ENCODE measurements at places on chromosomes 2 and 18. TPM values are rescaled to one million over a fixed set of nuclear protein-coding genes. Genes with fewer than 3 reads are reported as not detected.
A peak's percentile ranks its signal among the peaks of the same experiment; 100 is the strongest.

WDPCP gene
- 8.3 TPM for total RNA-seq

ZNF521 gene
- 17.4 TPM for total RNA-seq

RFX8 gene
- not detected for total RNA-seq

POMC gene
- 2.9 TPM for total RNA-seq

SLC5A7 gene
- 0.26 TPM for total RNA-seq

CTAGE1 gene
- total RNA-seq: not detected

VAPA gene
- total RNA-seq: 58.7 TPM

GRP gene
- not detected for total RNA-seq

MEP1B gene
- not detected for total RNA-seq

IL37 gene
- total RNA-seq: not detected

ACVR1C gene
- 6.6 TPM for total RNA-seq

DNA sequence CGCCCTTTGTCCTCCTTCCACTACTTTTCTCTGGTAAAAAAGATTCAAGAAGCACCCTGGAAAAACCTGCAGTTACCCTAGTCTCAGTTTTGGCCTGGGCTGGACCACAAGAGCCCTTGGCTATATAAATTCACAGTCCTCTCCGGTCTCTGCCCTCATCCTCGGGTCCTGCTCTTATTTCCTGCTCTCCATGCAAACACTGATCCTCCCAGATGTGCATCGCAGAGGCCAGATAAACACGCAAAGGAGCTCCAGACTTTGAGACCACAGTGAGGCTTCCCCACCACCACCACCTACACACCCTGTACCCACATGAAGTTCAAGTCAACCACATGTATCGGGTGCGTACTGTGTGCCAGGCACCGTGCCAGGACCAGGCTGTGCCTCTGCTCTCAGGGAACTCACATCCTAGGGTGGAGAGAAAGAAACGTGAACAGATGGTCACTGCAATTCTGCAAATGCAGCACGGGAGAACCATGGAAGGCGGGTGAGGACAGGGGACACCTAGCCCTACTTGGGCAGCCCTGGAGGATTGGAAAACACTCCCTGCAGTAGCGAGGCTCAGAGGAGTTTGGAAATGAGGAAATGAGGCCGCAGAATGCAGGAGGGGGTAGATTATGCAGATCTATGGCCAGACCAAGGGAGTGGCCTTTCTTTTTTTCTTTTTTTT lies 7.4 kb downstream of the CTDSP1 start:
- no peak overlapping the region for H3K4me3 ChIP-seq
- H3K27me3 ChIP-seq: no peaks in the 10 kb centered on the region
- H3K4me1 ChIP-seq: peaks cover 42% of the 10 kb centered on the region
- peaks cover 12% of the 10 kb centered on the region for H3K36me3 ChIP-seq
- peak overlapping the region; percentile 83 for H3K27ac ChIP-seq
- DNase-seq: peak; percentile 81

GRCh38 chr2:31446848-31447247 lies 32.3 kb upstream of the XDH start:
- no peaks in the 10 kb centered on the region for H3K36me3 ChIP-seq
- DNase-seq: no peak
- H3K4me1 ChIP-seq: no peaks in the 10 kb centered on the region
- H3K27ac ChIP-seq: no peak overlapping the region
- no peak overlapping the region for H3K4me3 ChIP-seq

DNA sequence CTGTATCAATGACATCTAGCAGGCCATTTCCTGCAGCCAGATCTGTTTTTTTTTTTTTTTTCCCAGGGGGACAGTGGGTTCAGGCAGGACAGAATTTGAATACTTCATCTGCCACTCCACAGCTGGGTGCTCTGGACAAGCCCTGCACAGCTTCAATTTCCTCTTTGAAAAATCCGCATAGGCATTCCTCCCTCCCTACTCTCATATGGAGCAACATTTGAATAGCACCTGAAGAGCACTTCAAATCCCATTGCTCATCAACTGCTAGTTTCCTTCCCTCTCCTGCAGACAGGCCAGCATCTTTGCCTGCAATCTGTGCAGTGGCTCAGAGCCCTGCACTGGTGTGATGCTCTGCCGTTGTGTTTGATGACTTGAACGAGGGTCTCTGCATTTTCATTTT lies 326.3 kb downstream of the TSN start:
- H3K27ac ChIP-seq: no peak overlapping the region
- DNase-seq: no peak
- H3K4me3 ChIP-seq: no peak overlapping the region
- H3K36me3 ChIP-seq: no peaks in the 10 kb centered on the region

GRCh38 chr2:134459706-134460406 lies 206.0 kb downstream of the MGAT5 start:
- no peak overlapping the region for H3K4me3 ChIP-seq
- peaks cover 17% of the 10 kb centered on the region for H3K4me1 ChIP-seq
- peak overlapping the region; percentile 27 for H3K27ac ChIP-seq
- H3K36me3 ChIP-seq: no peaks in the 10 kb centered on the region

DNA sequence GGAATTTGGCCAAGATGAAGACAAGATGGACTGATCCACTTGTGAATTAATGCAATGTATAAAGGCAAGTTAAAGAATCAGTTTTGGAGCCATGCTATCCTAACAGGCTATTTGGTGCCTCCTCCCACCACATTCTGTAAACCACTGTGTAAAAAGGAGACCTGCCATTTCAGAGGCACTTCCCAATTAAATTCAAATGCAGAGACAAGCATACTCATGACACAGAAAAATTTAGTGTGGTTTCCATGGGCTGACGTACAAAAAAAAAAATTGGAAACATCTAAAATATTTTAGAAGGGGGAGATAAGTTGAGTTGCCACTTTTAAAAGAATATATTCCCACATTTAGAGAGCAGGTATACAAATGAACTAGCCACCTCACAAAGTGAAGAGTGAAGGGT lies 112.1 kb downstream of the TCF4 start:
- no peak for DNase-seq
- no peaks in the 10 kb centered on the region for H3K27me3 ChIP-seq
- H3K27ac ChIP-seq: no peak overlapping the region
- H3K4me3 ChIP-seq: no peak overlapping the region
- no peaks in the 10 kb centered on the region for H3K4me1 ChIP-seq

DNA sequence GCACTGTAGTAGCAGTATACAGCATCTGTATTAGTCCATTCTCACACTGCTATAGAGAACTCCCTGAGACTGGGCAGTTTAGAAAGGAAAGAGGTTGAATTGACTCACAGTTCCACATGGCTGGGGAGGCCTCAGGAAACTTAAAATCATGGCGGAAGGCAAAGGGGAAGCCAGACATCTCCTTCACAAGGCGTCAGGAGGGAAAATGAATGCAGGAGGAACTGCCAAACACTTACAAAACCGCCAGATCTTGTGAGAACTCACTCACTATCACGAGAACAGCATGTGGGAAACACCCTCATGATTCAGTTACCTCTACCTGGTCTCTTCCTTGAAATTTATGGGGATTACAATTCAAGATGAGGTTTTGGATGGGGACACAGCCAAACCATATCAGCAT lies 25.4 kb downstream of the MAP4K4 start:
- no peak for DNase-seq
- no peaks in the 10 kb centered on the region for H3K36me3 ChIP-seq
- H3K4me1 ChIP-seq: no peaks in the 10 kb centered on the region
- H3K4me3 ChIP-seq: no peak overlapping the region
- no peaks in the 10 kb centered on the region for H3K27me3 ChIP-seq

GRCh38 chr2:201196003-201196402 lies 13.1 kb downstream of the CASP10 start:
- H3K27me3 ChIP-seq: no peaks in the 10 kb centered on the region
- H3K27ac ChIP-seq: no peak overlapping the region
- peaks cover 10% of the 10 kb centered on the region for H3K36me3 ChIP-seq
- H3K4me3 ChIP-seq: no peak overlapping the region
- no peak for DNase-seq
- H3K4me1 ChIP-seq: no peaks in the 10 kb centered on the region

GRCh38 chr2:75311993-75312392 lies 112.7 kb upstream of the TACR1 start:
- DNase-seq: no peak
- no peak overlapping the region for H3K27ac ChIP-seq
- H3K4me3 ChIP-seq: no peak overlapping the region
- H3K4me1 ChIP-seq: no peaks in the 10 kb centered on the region
- H3K27me3 ChIP-seq: no peaks in the 10 kb centered on the region

DNA sequence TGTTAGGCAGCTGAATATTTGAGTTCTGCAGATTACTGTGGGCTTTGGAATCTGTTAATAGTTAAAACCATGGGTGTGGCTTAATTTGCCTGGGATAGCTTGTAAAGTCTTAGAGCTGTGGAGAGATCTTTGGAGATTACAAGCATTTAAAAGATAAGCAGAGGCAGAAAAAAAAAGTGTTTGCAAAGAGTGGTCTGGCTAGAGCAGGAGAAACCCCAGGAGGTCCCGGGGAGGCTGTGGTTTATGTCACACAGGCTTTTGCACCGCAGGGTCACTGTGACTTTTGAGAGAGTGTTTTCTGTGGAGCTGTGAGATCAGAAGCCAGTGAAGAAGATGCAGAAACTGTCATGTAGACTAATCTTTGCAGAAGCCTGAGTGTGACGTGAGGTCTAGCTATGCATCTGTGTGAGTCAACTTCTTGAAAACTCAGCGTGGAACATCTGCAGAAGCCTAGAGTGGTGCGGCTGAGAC lies 49.0 kb downstream of the SETBP1 start:
- no peaks in the 10 kb centered on the region for H3K27me3 ChIP-seq
- H3K4me1 ChIP-seq: peaks cover 60% of the 10 kb centered on the region
- H3K36me3 ChIP-seq: no peaks in the 10 kb centered on the region
- no peak for DNase-seq
- no peak overlapping the region for H3K4me3 ChIP-seq
- H3K27ac ChIP-seq: no peak overlapping the region

GRCh38 chr2:67625178-67625577 lies 228.0 kb downstream of the ETAA1 start:
- no peak for DNase-seq
- no peak overlapping the region for H3K4me3 ChIP-seq
- no peak overlapping the region for H3K27ac ChIP-seq
- H3K36me3 ChIP-seq: no peaks in the 10 kb centered on the region

DNA sequence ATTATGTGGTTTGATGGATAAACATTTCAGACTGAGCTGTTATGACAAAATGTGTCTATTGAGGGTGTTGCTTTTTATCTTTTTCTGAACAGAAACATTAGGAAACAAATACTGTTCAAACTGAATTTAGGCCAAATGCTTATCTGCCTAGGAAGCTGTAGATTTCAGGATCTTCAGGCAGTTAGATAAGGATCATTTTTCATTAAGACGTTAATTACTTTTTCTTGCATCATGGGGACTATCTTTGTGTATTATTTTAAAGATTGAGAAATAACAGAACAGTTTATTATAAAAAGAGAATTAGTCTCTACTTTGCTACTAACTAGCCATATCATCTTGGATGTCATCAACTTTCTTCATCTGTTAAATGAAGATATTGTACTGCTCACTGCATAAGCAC lies 107.5 kb downstream of the TTC27 start:
- H3K27me3 ChIP-seq: no peaks in the 10 kb centered on the region
- peaks cover 4% of the 10 kb centered on the region for H3K36me3 ChIP-seq
- no peak overlapping the region for H3K27ac ChIP-seq
- H3K4me1 ChIP-seq: no peaks in the 10 kb centered on the region

- H3K27ac ChIP-seq: no peak overlapping the region
- no peak overlapping the region for H3K4me3 ChIP-seq
- H3K27me3 ChIP-seq: no peaks in the 10 kb centered on the region
- peak; percentile 35 for DNase-seq
Measured at GRCh38 chr18:44859751-44860439, 179.2 kb downstream of the SETBP1 start.

- H3K27me3 ChIP-seq: no peaks in the 10 kb centered on the region
- no peak overlapping the region for H3K4me3 ChIP-seq
Measured at GRCh38 chr2:88582030-88582429, 45.2 kb downstream of the EIF2AK3 start.

GRCh38 chr2:136386046-136386445 lies 268.1 kb upstream of the CXCR4 start:
- no peak overlapping the region for H3K27ac ChIP-seq
- no peaks in the 10 kb centered on the region for H3K4me1 ChIP-seq
- no peak overlapping the region for H3K4me3 ChIP-seq
- H3K27me3 ChIP-seq: no peaks in the 10 kb centered on the region

DNA sequence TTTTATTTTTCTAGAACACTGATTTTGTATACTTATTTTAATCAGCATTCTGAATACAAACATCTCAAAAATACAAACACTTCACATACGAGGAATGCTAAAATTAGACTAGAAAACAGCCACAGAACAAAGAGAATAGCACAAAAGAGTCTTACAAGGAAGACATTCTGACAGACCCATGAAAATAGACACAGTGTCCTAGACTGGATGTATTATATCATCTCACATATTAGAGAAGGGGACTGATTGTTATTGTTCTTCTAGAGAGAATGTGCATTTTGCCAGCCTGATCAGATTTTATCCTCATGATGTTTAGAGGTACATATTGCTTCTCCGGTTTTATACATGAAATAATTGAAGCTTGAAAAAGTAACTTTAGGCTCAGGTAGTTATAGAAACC lies 357.9 kb downstream of the DPP10 start:
- no peaks in the 10 kb centered on the region for H3K36me3 ChIP-seq
- no peak overlapping the region for H3K4me3 ChIP-seq
- H3K27ac ChIP-seq: no peak overlapping the region
- DNase-seq: no peak
- peaks cover 12% of the 10 kb centered on the region for H3K4me1 ChIP-seq

Measured in body of pancreas (tissue), 4 donors.